ENCODE measurements at places on chromosomes 2 and 18. TPM values are rescaled to one million over a fixed set of nuclear protein-coding genes. Genes with fewer than 3 reads are reported as not detected.
A peak's percentile ranks its signal among the peaks of the same experiment; 100 is the strongest.

C2orf80 gene
- not detected for total RNA-seq

DNA sequence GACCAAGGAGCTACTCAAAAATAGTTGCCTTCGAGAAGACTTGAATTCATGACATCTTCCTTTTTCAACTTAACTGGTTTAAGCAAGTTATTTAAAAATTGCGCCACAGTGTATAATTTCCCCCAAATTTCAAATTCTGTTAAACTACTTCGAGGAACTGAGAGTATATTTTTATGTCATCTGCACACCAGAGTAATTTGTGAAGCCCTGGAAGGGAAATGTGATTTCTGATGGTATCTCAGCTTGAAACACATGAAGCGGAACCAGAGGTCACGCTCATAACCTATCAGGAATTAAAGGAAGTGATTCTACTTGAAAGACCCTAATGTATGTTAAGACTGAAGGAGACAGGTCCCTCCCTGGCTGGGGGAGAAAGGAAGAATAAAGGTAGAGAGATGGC lies 33.9 kb upstream of the DARS1 start:
- no peak for DNase-seq

ARMC9 gene
- total RNA-seq: 21.1 TPM

DNAJC5G gene
- not detected for total RNA-seq

FKBP7 gene
- total RNA-seq: 26.2 TPM

SERPINE2 gene
- 10.7 TPM for total RNA-seq

DNA sequence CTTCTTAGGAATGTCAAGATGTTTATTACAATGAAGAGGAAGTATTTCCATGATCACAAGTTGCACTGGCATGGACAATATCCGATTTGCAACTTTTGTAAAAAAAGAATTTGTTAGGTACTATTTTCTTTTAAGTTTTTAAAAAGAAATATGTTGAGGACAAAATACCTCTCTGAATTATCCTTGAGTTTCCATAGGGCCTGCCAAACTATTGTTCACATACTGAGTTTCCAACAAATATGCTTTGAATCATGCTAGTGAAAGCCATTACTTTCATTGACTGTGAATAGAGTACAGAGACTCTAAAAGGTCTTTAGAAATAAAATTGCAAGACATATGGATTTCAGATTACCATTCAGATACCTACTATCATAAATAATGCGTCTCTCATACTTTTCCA lies 566.1 kb downstream of the TMEM182 start:
- DNase-seq: no peak

SLC4A3 gene
- 0.13 TPM for total RNA-seq

GRCh38 chr18:12921178-12921577 lies 26.6 kb upstream of the SEH1L start:
- DNase-seq: no peak

- no peak for DNase-seq
Measured at GRCh38 chr2:197001921-197002320, 75.4 kb upstream of the PGAP1 start.

DNA sequence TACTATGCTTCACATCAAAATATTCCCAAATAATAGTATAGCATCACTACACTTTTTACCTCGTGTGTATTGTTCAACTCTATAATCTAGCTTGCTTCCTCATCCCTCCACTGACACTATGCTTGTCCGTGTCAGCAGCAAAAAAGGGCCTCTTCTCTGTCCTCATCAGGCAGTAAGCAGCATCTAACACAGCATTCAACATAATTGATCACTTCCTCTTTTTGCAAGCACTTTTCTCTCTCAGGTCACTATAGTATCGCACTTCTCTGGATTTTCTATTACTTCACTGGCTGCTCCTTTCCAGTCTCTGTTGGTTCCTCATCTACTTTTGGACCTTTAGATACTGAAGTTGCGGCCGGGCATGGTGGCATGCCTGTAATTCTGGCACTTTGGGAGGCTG lies 64.9 kb upstream of the ZSWIM2 start:
- DNase-seq: no peak

- no peak for DNase-seq
Measured at GRCh38 chr2:54668711-54669110, 54.8 kb upstream of the EML6 start.

- no peak for DNase-seq
Measured at GRCh38 chr2:64799592-64800252, 146.0 kb upstream of the SERTAD2 start.

ST6GAL2 gene
- total RNA-seq: not detected

UGT1A5 gene
- total RNA-seq: not detected

DNA sequence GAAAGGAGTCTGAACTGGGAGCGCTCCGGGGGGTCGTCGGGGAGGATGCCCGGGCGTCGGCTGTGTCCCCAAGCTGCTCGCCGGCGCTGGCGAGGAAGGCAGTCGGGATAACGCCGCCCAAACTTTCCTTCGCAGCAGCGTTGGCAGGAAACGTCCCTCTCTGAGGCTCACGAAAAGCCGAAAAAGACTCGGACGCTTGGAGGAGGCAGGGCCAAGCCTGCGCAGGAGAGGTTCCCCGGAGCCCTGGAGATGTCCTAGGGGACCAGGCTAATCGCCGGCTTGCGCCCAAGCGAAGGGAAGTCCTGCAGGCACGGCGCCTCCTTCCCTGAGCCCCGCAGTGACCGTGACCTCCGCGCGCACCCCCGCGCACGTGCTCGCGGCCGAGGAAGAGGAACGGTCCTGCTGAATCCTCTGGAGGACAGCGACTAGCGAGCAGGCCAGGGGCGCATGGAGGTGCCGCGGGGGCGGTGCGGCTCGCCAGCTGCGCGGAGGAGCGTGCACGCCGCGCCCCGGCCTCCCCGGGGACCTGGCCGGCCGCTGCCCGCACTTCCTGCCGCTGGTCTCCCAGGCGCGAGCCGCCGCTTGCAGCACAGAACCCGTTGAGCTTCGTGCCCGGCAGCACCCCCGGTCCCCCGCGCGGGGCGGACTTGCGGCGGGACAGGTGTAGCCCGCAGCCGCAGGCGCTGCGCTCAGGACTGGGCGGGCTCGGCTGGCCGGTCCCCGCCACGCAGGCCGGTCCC lies at the start of gene SH3RF3:
TSS of gene SH3RF3 (plus strand) at position 590 of the 740 bp plus-strand sequence.
- DNase-seq: no peak

DNA sequence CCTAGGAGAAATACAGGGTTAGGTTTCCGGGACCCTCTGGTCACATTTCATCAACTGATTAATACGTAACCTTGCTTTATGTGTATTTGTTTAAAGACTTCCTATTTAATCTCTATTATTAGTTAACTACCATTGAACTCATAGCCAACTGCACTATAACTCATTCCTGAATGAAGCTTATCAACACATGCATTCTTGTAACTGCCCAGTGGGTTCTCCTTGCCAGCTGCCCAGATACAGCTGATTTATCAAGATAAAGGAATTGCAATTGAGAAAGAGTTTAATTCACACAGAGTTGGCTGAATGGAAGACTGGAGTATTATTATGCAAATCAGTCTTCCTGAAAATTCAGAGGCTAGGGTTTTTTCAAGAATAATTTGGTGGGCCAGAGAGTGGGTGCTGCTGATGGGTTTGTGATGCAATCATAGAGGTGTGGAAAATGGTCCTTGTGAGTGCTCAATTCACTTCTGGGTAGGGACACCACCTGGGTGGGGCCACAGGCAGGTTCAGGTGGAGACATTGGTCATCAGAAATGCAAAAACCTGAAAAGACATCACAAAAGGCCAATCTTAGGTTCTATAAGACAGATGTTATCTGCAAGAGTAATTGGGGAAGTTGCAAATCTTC lies 21.1 kb upstream of the NOSTRIN start:
- no peak for DNase-seq

DNA sequence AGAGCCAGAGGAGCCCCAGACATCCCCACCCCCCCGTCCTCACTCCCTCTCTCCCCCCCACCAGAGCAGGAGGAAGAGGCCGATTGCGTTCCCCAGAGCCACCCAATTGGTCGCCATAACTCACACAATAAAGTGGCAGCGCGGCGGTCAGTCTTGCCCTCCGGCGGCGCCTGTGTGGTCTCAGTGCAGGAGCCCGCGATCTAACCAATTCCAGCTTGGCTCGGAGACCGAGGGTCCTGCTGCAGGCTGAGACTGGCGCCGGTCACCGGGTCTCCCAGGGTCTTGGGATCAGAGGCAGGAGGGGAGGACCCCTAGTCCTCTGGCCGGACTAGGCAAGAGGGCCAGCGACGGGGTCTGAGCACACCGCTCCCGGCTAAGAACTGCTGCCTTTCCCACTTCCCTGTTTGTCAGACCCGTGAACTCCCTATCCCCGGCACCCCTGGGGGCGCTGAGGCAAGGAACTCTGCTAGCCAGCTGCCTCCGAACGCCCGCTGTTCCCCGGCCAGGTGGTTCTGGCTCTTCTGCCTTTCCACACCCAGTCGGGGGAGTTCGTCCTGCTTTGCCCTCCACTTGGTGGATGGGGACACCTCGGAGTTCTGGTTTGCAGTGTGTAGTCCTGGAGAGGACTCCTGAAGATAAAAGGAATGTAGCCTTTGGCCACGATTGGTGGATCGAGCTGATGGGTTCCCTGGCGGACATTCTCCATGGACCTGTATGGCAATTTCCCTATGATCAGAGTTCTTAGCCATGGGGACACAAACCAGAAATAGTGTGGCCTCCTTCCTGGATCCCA lies 1.0 kb upstream of the HOXD12 start:
- DNase-seq: no peak

- no peak for DNase-seq
Measured at GRCh38 chr2:172099472-172100079, 3.1 kb downstream of the DLX2 start.

- no peak for DNase-seq
Measured at GRCh38 chr2:166563894-166564293, 69.8 kb upstream of the SCN7A start.

DNA sequence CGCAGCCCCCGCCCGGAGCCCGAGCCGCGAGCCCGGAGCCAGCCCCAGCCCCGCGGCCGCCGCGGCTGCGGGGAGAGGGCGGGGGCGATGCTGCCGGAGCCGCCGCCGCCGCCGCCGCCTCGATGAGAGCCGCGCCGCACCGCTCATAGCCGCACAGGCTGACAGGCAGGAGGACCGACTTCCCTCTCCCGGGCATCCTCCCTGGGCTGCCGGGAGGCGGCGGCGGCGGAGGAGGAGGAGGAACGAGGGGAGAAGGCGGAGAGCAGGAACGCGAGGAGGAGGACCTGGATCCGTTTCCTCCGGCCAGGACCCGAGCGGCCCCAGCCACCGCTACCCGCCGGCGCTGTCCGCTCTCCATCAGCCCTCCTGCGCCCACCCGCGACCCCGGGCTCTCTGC lies 370 bp downstream of the KLHL29 start:
- no peak for DNase-seq

GRCh38 chr2:28610583-28611201 lies 114.8 kb downstream of the PLB1 start:
- DNase-seq: peak; percentile 74

GRCh38 chr2:118992740-118993391 lies 50.9 kb downstream of the MARCO start:
- no peak for DNase-seq

DNA sequence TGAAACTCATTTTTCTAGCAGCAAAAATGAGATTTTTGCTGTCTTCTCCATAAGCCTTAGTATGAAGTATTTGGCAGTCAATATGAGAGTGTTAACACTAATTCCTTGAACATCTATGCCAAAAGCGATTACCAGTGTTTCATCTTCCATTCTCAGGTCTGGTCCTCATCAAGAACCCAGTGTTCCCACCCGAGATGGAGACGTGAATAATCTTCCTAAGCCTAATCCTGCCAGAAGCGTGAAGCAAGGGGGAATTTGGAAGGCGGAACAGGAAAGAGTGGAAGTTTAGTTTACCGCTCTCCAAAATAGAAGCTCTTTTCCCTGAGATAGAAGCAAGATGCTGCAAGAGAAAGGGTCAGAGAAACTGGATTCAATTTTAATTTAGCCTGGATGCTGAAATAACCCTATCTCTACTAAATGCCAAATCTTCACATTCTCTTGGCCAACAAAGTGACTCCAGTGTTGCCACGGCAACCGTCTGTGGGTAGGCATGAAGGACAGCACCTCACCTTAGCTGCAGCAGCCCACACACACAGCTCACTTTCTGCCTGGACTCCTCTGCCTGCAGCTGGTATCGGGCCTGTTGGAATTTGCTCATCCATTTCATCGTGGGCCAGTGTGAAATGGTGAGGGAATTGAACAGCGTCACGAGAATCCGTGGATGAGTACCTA lies 711.1 kb downstream of the CBLN2 start:
- DNase-seq: no peak

- no peak for DNase-seq
Measured at GRCh38 chr2:127630096-127630863, 15.7 kb upstream of the GPR17 start.

ITGB6 gene
- 0.07 TPM for total RNA-seq

DNA sequence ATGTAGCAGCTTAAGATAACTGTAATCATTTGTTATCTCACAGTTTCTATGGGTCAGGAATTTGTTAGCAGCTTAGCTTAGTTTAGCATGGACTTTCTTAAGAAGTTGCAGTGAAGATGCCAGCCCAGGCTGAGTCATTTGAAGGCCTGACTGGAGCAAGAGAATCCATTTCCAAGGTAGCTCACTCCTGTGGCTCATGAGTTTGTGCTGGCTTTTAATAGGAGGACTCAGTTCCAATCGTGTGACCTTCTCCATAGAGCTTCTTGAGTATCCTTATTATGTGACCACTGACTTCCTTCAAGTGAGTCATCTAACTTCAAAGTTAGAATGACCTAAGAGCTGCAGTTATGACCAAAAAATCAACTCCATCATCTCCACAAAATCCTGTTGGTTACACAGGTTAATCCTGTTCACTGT lies 1.4 kb downstream of the GPATCH11 start:
- no peak for DNase-seq

DNA sequence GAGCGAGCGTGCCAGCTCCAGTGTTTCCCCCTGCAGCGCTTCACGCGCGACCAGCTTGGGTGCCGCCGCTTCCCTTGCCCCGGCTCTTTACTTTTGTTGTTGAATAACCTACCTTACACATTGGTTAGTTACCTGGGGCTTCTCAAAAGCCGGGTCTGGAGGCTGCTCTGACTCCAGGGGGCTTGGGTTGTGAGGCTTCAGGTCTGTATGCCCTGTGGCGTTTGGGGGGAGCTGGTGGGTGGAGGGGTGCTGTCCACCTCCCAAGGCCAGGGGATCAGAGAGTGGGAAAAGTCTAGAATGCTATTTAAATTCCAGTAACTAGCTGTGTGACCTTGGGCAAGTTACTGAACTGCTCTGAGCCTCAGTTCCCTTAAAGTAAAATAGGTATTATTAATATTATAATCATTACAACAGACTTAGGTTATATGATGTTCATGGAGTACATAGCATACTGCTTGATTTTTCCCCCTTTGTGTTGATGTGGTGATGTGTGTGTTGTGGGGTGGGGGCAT lies 770 bp downstream of the LYPD6B start:
- no peak for DNase-seq

DNA sequence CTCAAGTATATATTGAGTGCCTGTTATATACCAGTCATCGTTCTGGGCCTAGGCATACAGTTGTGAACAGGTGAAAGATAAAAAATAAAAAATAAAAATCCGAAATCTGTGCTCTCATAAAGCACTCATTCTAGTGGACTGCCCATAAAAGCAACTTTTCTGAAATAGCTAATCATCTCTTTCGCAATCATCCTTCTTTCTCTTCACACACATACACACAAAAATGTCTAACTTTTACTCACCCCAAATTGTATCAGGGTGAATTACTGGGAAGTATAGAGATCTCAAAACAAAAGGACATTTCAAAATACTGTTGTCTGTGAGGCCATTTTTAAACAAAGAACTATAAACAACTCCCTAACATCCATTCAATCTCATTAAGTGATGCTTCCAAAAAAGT lies 29.6 kb upstream of the ORC2 start:
- no peak for DNase-seq

All from pulmonary artery endothelial cell (primary cell).